ENCODE measurements at places on chromosomes 4 and X.

DNA sequence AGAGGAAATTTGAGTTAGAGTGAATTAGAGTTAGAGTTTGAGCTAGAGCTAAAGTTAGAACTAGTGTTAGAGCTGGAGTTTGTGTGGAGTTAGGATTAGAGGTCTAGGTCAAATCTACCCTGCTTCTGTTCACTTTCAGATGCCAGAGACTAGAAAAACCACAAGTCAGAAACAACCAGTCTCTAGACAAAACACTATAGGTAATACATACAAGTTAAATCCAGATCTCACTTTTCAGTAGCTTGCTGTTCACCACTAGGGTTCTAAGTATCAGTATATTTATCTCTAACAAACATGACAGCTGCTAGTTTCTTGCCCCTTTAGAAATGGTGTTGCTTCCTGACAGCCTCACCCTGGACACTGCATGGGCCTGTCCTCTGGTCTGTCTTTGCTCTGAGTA is 300.7 kb downstream of the ARAP2 start:
- DNase-seq = no peak

DNA sequence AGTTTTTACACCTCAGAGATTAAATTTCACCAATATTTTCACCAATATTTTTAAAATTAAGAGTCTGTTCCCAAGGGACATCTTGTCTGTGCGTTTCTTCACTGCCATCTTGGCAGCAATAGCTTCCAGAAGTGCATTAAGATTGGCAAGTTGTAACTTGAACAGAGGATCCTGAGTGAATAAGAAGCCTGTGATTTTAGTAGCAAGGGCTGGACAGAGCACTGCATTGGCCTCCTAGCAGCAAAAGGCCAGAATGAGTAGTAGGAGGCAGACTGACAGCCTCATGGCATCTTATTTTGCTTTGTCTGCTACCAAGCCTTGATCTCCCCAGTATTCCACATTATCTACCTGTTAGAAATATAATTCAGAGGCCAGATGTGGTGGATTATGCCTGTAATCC is 138.4 kb downstream of the CPE start:
- no peak for DNase-seq

DNA sequence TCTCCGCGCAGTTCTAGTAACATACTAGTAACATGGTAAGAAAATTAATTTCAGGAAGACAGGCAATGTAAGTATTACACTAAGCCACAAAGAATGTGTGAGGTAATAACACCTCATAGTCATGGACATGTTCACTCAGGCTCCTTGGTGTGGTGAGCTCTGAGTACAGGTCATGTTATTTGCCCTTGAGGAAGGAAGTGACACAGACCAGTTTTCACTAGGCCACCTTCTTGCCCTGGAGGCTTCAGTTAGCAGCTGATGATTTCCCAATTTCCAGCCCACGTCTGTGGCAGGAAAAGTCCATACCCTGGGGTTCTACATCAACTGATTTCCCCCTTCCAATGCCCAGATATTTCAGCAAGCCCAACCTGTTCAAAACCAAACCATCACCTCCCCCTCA is 6.7 kb downstream of the APOO start:
- no peak for DNase-seq

DNA sequence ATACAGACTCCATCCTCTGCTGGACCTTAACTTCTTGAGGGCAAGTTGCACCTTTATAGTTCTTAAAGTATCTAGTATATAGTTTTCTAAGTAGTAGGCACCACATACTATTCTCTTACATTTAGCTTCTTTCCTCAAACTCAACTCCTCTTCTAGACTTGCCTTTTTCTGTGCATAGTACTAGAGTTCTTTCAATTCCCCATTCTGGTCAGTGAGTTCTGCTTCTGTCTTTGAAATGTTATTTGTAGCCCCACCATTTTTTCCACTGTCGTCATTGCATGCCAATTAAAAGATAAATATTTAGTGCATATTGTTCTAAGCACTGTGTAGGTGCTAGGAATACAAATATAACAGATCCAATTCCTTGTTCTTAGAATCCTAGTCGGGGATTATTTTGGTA is 31.6 kb downstream of the CDKL5 start:
- no peak for DNase-seq

- DNase-seq = no peak
These were observed 42.9 kb downstream of the SMAD1 start for GRCh38 chr4:145524552-145524951.

- DNase-seq = no peak
These were observed 36.7 kb downstream of the SLC2A9 start for GRCh38 chr4:9984621-9985020.
